ENCODE measurements at places on chromosomes 16 and 17.

GRCh38 chr16:19882186-19882585 is 2.5 kb downstream of the GPRC5B start:
- DNase-seq = no peak

DNA sequence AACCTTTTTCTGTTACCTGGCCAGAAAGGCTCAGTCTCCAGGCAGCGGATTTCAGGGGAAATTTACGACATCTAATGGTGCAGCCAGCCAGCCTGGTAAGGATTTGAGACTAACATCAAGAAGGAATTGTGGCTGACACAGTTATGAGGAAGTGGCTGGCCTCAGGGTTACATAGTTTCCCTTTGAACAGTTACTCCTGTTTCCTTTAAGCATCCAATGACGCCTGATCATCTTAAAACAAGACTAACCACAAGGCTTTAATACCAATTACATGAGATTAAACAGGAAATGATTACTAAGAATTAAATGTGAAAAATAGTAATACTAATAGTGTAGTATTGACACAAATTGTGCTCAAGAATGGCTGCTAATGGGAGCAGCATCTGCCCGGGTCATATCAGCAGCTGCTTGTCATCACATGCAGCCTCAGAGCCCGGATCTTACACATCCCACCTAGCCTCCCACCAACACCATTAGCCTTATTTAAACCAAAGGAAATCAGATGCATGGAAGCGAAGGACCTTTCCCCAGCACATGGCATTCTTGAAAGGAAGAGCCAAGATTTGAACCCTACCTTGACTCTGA is 431.8 kb downstream of the PMP22 start:
- peak; percentile 12 for DNase-seq

DNA sequence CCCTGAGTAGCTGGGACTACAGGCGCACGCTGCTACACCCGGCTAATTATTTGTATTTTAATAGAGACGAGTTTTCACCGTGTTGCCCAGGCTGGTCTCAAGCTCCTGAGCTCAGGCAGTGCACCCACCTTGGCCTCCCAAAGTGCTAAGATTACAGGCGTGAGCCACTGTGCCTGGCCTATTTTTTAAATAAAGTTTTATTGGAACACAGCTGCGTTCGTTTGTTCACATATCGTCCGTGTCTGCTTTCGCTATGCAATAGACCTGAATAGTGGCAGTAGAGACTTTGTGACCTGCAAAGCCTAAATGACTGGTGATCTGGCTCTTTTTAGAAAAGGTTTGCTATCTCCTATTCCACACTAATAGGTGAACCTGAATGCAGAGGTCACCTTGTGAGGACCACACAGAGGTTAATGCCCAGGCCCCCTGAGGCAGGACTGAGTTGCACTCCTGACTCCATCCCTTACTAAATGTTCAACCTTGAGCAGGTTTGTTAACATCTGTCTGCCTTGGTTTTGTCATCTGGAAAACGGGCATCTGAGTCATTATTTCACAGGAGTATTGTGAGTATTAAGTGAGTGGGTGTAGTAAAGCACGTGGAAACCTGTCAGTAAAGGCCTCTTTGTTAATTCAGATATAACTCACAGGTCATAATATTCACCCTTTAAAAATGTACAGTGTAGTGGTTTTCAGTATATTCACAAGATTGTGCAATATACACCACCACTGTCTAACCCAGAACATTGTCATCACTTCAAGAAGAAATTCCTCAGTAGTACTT is 157.5 kb upstream of the CACNG5 start:
- peak; percentile 78 for DNase-seq

- peak; percentile 97 for DNase-seq
Observed at GRCh38 chr16:10971560-10971961, 27.2 kb downstream of the CLEC16A start.

GRCh38 chr17:32634167-32634566 is 147.4 kb downstream of the CDK5R1 start:
- no peak for DNase-seq

DNA sequence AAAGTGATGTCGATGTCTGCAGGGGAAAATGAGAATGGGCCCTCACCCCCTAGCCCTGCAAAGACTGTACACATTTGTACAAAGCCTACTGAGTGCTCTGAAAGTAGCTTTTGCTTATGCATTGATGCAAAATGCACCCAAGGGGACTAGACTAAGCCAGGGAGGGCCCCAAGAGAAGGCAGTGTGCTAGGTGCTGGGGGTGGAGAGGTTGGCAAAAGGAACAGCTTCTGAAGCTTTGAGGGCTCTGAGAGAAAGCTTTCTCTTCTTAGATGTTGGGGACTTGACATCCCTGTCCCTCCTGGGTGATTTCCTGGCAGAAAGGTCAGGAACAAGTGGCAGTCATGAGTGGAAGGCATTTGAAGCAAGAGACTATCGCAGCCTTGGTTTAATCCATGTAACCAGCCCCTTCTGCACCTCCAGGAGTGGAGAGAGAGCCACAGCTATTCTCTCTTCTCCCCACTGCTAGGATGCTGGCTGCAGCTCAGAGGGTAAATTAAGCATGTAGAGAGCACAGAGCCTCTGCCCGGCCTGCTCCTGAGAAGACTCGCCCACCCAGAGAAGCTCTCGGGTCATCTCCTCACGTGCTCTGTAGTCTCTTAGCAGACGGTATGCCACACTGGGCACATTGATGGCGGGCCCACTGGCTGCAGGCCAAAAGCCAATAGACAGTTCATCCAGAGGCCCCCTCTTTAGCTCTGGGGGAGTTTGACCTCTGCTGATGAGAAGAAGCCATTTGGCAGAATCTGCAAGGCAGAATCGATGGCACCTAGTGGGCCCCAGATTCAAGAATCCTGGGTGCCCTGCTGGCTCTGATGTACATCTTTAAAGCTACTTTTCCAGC is 221.4 kb downstream of the MSI2 start:
- DNase-seq = no peak

- peak; percentile 48 for DNase-seq
Observed at GRCh38 chr16:88685156-88686061, 898 bp downstream of the SNAI3 start.

DNA sequence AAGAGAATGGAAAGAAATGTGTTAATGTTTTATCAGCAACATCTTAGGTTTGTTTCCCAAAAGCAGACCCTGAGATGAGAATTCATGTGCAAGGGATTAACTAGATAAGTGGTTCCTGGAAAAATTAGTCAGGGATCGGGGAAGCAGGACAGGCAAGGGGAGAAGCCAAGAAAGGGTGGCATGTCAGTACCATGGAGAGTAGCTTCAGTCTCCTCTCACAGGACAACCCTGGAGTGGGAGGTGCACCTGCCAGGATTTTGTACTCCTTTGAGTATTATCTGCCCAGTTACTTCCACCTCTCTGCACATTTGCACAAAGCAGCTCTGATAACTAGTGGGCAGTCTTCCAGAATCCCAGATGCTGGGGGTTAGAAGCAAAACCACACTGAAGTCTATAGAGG is 117.0 kb downstream of the RGS9 start:
- no peak for DNase-seq

DNA sequence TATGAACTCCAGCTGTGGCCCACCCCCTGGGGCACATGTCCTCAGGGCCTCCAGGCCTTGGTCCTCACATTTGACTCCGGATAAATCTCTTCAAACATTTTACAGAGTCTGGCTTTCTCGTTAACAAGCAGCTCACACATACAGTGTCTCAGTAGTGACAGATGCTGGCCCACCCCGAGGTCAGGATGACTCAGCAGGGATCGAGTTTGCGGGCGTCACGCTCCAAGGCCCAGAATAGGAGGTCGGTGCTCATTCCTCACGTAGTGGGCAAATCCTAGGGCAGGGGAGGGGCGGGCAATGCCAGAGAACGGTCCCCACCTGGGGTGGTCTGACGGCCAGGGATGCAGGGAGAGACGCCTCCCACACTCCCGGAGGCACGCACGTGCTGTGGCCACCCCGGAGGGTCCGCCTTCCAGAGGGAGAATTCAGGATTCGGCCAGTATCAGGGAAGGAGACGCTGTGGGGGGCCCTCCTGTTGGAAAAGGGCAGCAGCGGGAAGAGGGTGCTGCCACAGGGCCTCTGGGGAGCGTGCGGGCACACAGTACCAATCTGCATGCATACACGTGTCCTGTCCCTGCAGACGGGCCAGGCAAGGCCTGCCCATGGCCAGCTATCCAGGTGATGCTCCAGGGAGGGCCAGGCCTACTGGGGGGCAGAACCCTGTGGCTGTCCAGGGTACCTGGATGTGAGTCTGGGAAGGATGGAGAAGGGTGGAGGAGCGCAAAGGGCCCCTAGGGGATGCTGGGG is 8.6 kb downstream of the SLC7A5 start:
- peak; percentile 78 for DNase-seq

- no peak for DNase-seq
Observed at GRCh38 chr17:73151916-73152632, 12.7 kb upstream of the SSTR2 start.

GRCh38 chr17:607361-608147 is 107.1 kb downstream of the VPS53 start:
- DNase-seq = no peak

- peak; percentile 83 for DNase-seq
Observed at GRCh38 chr17:31074772-31075555, 19.8 kb upstream of the NF1 start.

GRCh38 chr16:67179421-67180080 is 4.2 kb downstream of the MATCAP1 start:
- no peak for DNase-seq

DNA sequence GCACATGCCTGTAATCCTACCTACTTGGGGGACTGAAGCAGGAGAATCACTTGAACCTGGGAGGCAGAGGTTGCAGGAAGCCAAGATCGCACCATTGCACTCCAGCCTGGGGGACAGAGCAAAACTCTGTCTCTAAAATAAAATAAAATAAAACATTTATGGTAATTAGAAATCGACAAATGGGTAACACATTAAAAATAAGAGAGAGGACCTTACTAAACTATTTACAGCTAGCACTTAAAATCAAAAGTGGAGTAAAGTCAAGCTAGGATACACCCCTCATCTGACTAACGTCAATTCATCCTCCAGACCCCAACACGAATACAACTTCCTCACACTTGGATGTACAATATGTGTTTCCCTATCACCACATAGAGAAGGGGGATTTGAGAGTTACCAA is 27.8 kb upstream of the RHOT1 start:
- no peak for DNase-seq

DNA sequence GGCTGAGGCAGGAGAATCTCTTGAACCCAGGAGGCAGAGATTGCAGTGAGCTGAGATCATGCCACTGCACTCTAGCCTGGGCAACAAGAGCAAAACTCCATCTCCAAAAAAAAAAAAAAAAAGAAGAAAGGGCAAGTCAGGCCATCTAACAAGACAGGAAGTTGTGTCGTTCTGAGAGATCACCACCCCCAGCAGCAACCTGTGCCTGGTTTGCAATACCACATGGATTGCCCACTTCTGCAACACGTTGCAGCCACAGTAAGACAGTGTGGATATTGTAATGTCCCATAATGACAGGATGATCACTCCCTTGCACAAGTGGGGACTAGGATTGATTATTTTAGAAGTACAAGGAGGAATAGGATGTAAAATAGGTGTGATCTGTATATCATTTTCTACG is 3.4 kb upstream of the KRTAP2-4 start:
- no peak for DNase-seq

DNA sequence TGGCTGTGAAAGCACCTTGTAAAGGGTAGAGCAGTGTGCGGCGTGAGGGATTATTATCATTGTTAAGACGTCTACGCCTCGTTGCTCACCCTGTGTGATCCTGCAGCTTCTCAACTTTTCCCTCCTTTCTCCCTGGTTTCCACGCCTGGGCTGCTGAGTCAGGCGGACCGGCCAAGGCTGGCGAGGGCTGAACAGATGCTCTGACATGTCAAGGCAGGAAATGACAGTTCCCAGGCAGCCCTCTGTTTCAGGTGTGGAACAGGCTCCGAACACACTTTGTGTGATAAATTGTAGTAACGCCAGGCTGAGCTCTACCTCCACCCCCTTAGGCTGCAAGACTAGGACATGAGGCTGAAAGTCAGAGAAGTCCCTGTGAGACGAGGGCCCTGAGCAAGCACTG is 46.0 kb upstream of the TBX2 start:
- no peak for DNase-seq

DNA sequence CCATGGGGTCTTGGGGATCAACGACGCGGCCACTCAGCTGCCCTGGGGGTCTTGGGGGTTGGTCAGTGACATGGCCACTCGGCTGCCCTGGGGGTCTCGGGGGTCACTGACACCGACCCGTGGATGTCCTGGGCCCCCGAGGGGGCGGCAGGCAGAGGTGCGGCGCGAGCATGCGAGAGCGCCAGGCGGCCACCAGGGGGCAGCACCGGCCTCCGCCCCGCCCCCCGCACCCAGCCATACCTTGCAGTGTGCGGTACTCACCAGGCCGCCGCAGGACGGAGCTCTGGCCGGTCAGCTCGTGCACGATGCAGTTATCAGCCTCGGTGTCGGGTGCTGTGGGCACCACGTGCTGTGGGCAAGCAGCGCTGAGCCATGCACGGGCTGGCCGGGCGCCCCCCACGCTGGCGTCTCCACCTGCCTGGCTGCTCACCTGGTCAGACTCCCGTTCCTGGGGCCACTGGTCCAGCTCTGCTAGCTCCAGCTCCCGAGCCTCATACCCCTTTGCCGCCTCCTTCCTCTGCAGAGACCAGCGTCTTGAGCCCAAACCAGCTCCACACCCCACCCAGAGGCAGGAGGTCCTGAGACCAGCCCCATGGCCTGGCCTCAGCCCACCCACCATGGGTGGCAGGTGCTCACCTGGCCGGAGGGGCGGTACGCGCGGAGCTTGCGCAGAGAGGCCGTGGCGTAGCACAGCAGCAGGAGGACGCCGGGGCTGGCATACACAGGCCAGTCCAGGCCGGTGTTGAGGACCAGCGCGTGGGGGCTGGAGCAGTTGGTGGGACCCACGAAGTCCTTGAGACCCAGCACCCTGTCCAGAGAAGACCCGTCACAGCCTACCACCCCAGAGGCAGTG is 31.2 kb downstream of the CTU2 start:
- DNase-seq = peak; percentile 79

- peak; percentile 86 for DNase-seq
Observed at GRCh38 chr16:67268136-67268579, 11.2 kb upstream of the PLEKHG4 start.

DNA sequence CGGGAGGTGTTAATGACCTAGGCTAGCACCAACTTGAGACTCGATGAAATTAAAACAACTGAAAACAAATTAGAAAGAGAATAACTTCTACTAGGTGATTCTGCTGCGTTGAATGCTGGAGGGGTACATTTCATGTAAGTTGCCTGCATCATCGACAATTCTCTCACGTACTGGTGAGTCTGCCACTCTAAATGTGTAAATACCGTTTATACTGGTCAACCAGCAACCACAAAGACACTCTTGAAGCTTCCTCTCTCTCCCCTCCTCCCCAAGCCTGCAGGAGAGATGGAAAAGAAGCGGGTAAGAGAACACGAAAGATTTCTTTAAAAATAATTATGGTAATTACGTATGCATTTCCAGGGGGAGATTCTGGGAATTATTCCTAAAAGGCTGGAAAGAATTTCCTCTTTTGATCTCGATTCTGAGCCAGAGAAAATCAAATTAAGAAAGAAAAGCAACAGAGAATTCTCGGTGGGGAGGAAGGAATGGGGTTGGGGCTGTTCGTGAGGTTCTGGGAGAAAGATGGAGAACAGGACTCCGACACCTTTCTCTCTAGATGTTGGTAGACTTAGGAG is 68.6 kb upstream of the MRTFB start:
- peak; percentile 56 for DNase-seq

GRCh38 chr16:26645614-26646013 is 421.1 kb upstream of the C16orf82 start:
- no peak for DNase-seq

GRCh38 chr17:41870627-41871026 is 5.4 kb upstream of the KLHL11 start:
- no peak for DNase-seq

- no peak for DNase-seq
Observed at GRCh38 chr16:85389679-85390470, 223.2 kb upstream of the GSE1 start.

- DNase-seq = no peak
Observed at GRCh38 chr16:31327646-31328225, 27.2 kb upstream of the ITGAX start.
